Tibial nerve (tissue), 4 donors: ENCODE measurements at places on chromosomes 6 and 20. TPM values are rescaled to one million over a fixed set of nuclear protein-coding genes. Genes with fewer than 3 reads are reported as not detected.

Gene PLG
- total RNA-seq, result not detected

Gene OR2H1
- not detected for total RNA-seq

Gene MAP1LC3A
- total RNA-seq, result 78.0 TPM

Gene DEFB121
- total RNA-seq, result not detected

Gene ZKSCAN3
- total RNA-seq, result 5.0 TPM

Gene SLC26A8
- 0.30 TPM for total RNA-seq

GRCh38 chr20:49052334-49052733, 6.2 kb downstream of the CSE1L start:
- no peaks in the 10 kb centered on the region for H3K36me3 ChIP-seq
- H3K27me3 ChIP-seq, result no peaks in the 10 kb centered on the region
- no peak for DNase-seq
- peaks cover 7% of the 10 kb centered on the region for H3K4me1 ChIP-seq

GRCh38 chr6:149300563-149300962, 16.9 kb upstream of the TAB2 start:
- H3K27ac ChIP-seq, result no peak overlapping the region
- no peak overlapping the region for H3K4me3 ChIP-seq
- DNase-seq, result no peak
- no peaks in the 10 kb centered on the region for H3K27me3 ChIP-seq
- H3K4me1 ChIP-seq, result peaks cover 5% of the 10 kb centered on the region

- H3K4me3 ChIP-seq, result peak overlapping the region; percentile 66
- DNase-seq, result no peak
- H3K27me3 ChIP-seq, result no peaks in the 10 kb centered on the region
- H3K36me3 ChIP-seq, result no peaks in the 10 kb centered on the region
- H3K27ac ChIP-seq, result peak overlapping the region; percentile 85
Observed at GRCh38 chr6:153003366-153003690, 819 bp upstream of the MTRF1L start.

DNA sequence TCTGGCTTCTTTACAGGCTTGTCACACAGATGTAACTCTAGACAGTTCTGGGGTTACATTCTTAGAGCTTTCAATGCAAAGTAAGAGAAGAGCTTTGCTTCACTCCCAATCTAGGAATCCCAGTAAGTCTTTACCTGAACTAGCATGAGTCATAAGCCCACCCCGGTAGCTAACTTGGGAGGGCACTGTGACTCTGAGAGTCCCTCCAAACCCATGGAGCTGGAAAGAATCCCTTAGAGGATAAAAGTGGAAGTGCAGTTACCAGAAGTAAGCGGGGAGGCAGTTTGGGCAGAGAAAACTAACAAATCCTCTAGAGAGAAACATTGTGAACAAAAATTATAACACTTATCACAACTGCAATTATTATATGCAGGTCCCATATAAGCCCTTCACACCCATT, 84.0 kb upstream of the SMLR1 start:
- no peak for DNase-seq
- peaks cover 6% of the 10 kb centered on the region for H3K4me1 ChIP-seq
- no peak overlapping the region for H3K27ac ChIP-seq
- H3K4me3 ChIP-seq, result no peak overlapping the region

DNA sequence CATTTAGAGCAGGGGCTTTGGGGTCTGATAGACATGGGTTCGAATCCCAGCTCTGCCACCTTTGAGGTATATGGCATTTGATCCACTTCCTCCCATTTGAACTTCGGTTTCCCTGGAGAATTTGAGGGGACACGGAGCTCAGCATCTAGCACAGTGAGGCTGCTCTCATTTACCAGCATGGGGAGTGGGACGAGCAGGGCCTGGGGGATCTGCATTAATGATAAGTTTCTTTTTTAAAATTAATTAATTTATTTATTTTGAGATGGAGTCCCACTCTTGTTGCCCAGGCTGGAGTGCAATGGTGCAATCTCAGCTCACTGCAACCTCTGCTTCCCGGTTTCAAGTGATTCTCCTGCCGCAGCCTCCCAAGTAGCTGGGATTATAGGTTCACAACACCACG, 52.6 kb downstream of the VSTM2L start:
- H3K4me1 ChIP-seq, result no peaks in the 10 kb centered on the region
- no peak overlapping the region for H3K27ac ChIP-seq
- no peaks in the 10 kb centered on the region for H3K27me3 ChIP-seq

DNA sequence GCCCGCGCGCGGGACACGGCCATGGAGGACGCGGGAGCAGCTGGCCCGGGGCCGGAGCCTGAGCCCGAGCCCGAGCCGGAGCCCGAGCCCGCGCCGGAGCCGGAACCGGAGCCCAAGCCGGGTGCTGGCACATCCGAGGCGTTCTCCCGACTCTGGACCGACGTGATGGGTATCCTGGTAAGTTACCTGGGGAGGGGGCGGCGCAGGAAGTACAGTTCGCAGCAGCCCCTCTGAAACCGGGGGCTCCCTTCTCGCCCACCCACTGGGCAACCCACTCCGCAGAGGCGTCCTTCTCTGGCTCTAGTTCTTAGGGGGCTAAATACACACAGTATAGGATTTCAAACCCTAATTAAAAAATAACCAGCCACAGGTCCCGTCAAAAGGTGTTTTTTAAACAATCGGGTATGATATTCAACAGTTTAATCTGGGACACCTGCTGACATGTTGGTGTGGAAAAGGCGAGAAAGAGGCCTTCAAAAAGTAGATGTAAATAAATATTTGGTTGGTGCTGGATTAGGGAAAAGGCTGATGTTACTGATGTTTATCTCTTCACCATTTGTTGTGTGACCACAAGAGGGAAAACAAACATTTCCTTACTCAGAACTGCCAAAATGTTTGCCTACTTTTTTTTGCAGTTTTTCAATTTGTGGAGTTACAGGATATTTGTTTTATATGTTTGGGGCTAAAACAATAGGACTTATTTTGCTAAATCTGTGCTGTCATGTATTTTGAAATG, 577 bp downstream of the SASH1 start:
- H3K36me3 ChIP-seq, result no peaks in the 10 kb centered on the region
- no peaks in the 10 kb centered on the region for H3K27me3 ChIP-seq
- peak overlapping the region; percentile 54 for H3K4me3 ChIP-seq
- DNase-seq, result no peak

DNA sequence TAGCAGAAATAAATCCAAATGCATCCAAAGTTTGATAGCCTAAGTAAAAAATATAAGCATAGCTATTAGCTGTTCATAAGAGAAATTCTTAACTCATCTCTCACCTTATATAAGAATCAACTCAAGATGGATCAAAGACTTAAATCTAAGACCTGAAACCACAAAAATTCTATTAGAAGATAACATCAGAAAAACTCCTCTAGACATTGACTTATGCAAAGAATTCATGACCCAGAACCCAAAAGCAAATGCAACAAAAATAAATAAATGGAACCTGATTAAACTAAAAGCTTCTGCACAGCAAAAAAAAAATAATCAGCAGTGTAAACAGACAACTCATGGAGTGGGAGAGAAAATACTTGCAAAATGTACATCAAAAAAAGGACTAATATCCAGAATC, 184.3 kb downstream of the TFAP2A start:
- H3K36me3 ChIP-seq, result no peaks in the 10 kb centered on the region
- H3K4me3 ChIP-seq, result no peak overlapping the region
- no peaks in the 10 kb centered on the region for H3K27me3 ChIP-seq
- H3K27ac ChIP-seq, result no peak overlapping the region

DNA sequence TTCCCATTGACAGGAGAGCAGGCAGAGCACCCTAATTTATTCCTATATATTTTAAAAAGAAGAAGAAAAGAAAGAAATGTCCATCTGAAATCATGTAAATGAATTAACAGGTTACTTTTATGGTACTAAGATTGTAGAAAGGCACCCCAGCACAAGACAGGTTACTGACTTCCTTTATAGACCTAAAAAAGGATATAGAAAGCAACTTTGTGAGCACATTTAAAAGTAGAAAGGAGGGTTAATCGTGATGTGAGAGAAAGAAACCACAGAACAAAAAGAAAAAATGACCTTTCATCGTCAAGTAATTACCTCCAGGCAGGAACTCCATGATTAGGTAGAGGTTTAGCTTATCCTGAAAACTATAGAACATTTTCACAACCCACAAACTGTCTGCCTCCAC, 29.9 kb downstream of the STK38 start:
- H3K4me1 ChIP-seq, result peaks cover 20% of the 10 kb centered on the region
- peak overlapping the region; percentile 74 for H3K27ac ChIP-seq
- DNase-seq, result no peak
- H3K4me3 ChIP-seq, result no peak overlapping the region
- H3K27me3 ChIP-seq, result no peaks in the 10 kb centered on the region

DNA sequence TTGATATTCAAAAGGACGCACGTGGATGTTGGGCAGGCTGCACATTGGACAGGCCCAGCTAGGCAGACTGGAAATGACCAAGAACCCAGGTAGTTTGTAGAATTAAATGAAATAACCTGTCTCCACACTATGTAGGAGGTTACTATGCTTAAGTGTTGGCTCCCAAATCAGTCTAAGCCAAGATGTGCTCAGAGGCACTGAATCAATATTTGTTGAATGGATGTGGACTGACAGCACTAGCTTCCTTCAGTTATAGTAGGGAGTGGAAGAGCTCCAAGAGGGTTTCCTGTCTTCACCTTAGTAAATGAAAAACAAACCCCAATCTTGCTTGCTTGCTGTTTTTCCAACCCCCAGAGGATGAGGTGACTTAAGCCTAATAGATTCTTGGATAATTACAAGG, 180.5 kb downstream of the JARID2 start:
- no peaks in the 10 kb centered on the region for H3K36me3 ChIP-seq
- DNase-seq, result no peak
- H3K27me3 ChIP-seq, result no peaks in the 10 kb centered on the region
- H3K27ac ChIP-seq, result no peak overlapping the region

- H3K4me1 ChIP-seq, result no peaks in the 10 kb centered on the region
- no peak for DNase-seq
- no peak overlapping the region for H3K27ac ChIP-seq
- H3K27me3 ChIP-seq, result no peaks in the 10 kb centered on the region
Observed at GRCh38 chr20:62751551-62752150, 43.0 kb downstream of the NTSR1 start.

DNA sequence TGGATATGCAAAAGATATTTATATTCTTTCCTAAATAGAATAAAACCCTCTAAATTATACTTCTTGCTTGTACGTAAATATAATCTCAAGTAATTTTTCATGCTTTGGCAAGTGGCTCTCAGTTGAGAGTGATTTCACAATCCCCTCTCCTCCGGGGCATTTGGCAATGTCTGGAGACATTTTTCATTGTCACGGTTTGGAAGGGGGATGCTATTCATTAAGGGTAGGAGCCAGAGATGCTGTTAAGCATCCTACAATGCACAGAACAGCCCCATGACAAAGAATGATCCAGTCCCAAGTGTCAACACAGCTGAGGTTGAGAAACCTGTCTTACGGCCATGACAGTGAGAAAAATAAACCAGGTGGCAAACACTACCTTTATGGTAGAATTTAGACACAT, 75.7 kb downstream of the AGPAT4 start:
- DNase-seq, result no peak
- H3K4me1 ChIP-seq, result no peaks in the 10 kb centered on the region
- H3K27ac ChIP-seq, result no peak overlapping the region
- no peaks in the 10 kb centered on the region for H3K36me3 ChIP-seq

GRCh38 chr20:17895641-17896171, 72.9 kb downstream of the SNX5 start:
- DNase-seq, result no peak
- peak overlapping the region; percentile 21 for H3K4me3 ChIP-seq
- no peaks in the 10 kb centered on the region for H3K36me3 ChIP-seq
- peaks cover 13% of the 10 kb centered on the region for H3K4me1 ChIP-seq
- H3K27ac ChIP-seq, result no peak overlapping the region
- no peaks in the 10 kb centered on the region for H3K27me3 ChIP-seq

DNA sequence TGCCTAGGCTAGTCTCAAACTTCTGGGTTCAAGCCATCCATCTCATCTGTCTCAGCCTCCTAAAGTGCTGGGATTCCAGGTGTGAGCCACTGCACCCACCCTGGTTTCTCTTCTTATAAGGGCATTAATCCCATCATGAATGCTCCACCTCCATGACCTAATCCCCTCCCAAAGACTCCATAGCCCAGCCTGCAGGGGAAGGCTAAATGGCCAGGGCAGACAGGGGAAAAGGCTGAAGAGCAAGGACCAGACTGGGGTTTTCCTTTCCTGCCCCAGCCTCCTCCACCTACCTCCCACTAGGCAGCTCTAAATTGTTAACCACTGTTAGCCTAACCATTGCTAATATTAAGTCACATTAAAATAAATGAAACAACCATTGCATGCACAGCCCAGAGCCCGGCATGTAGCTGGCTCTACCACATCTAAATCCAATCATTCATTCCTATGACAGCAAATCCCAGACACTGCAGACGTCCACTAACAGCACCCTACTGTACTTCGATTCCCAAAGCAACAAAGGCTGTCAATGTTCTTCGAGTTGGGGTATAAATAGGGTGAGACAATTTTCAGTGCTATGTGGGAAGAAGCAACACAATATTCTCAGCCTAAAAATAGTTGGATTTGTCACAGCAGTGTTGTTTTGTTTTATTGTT, 243.2 kb upstream of the ARID1B start:
- H3K4me3 ChIP-seq, result no peak overlapping the region
- H3K27me3 ChIP-seq, result no peaks in the 10 kb centered on the region
- H3K27ac ChIP-seq, result no peak overlapping the region
- no peaks in the 10 kb centered on the region for H3K4me1 ChIP-seq
- DNase-seq, result no peak

GRCh38 chr20:47150403-47151152, 205.9 kb downstream of the ZMYND8 start:
- H3K36me3 ChIP-seq, result no peaks in the 10 kb centered on the region
- H3K27ac ChIP-seq, result peak overlapping the region; percentile 80
- peak; percentile 53 for DNase-seq

- DNase-seq, result no peak
- H3K4me3 ChIP-seq, result no peak overlapping the region
- H3K4me1 ChIP-seq, result no peaks in the 10 kb centered on the region
- H3K27me3 ChIP-seq, result peaks cover 4% of the 10 kb centered on the region
- H3K27ac ChIP-seq, result no peak overlapping the region
Observed at GRCh38 chr6:12343440-12344162, 53.4 kb downstream of the EDN1 start.

GRCh38 chr6:154624038-154624599, 109.1 kb upstream of the SCAF8 start:
- no peak for DNase-seq
- H3K4me1 ChIP-seq, result peaks cover 14% of the 10 kb centered on the region
- no peak overlapping the region for H3K27ac ChIP-seq

DNA sequence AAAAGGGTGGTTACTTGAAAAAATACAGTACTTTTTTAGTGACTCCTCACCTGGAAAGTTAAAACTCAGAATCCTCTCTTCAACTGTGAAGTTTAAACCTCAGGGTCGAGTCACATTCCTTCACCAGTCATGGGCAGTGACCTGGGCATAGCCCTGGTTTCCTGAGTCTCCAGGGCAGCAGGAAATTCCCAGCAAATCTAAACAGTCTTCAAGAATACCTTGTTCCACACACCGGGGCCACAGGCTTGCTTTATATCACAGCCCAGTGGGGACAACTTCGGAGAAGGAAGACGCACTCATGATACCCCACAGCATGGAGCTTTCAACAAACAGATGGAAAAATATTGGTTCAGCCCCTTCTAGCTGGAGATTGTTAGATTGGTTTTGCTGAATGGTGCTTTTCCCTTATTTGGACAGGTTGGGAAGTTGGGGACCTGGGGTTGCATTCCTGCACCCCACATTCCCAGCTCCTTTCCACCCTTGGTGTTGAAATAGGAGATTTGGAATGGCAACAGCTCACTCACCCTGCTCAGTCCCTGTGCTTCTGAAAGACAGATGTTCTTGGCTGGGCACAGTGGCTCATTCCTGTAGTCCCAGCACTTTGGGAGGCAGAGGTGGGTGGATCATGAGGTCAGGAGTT, 113.0 kb upstream of the TMEM170B start:
- H3K4me3 ChIP-seq, result no peak overlapping the region
- no peaks in the 10 kb centered on the region for H3K36me3 ChIP-seq
- peaks cover 15% of the 10 kb centered on the region for H3K4me1 ChIP-seq

- H3K36me3 ChIP-seq, result no peaks in the 10 kb centered on the region
- peak overlapping the region; percentile 97 for H3K27ac ChIP-seq
- H3K4me1 ChIP-seq, result no peaks in the 10 kb centered on the region
- no peaks in the 10 kb centered on the region for H3K27me3 ChIP-seq
- H3K4me3 ChIP-seq, result peak overlapping the region; percentile 63
- DNase-seq, result peak; percentile 47
Observed at GRCh38 chr20:36541768-36542488, 609 bp downstream of the MYL9 start.
